ENCODE measurements at places on chromosomes 6 and 20.

GRCh38 chr20:47181056-47181862, 175.2 kb downstream of the ZMYND8 start:
- DNase-seq, result peak; percentile 82

DNA sequence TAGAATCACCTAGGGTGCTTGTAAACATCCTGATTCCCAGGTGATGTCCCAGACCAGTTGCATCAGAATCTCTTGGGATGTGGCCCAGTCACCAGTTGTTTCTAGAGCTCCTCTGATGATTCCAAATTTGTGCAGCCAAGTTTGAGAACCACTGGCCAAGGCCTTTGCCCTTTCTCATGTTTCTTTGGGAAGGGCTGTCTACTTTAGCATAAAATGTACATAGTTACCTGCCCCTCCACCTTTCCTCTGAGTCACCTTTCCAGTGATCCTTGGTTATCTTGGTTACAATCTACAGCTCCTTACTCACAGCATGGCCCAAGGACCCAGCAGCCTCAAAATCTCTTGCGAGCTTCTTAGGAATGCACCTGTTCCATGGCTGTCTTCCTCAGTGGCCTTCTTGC, 266.4 kb upstream of the PRND start:
- DNase-seq, result no peak

GRCh38 chr20:17857639-17858449, 110.8 kb downstream of the SNX5 start:
- no peak for DNase-seq

DNA sequence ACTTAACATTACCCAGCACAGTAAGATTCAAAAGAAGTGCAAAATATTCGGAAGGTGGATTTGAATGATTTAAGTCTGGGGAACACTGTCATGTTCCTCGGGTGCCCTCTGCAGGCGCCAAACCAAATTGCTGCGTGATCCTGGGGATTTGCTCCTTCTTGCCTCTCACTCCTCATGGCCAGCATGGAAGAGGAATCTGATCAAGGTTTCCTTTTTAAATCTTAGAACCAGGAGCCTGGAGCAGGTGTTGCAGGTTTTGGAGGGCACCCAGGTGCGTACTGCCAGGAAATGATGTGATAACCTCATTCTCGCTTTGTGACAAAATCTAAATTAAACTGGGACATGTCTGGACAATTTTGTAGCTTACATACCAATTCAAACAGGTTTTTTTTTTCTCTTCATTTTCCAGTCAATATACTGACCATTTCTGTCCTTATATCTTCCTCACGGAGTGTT, 8.1 kb upstream of the PFDN4 start:
- peak; percentile 70 for DNase-seq

DNA sequence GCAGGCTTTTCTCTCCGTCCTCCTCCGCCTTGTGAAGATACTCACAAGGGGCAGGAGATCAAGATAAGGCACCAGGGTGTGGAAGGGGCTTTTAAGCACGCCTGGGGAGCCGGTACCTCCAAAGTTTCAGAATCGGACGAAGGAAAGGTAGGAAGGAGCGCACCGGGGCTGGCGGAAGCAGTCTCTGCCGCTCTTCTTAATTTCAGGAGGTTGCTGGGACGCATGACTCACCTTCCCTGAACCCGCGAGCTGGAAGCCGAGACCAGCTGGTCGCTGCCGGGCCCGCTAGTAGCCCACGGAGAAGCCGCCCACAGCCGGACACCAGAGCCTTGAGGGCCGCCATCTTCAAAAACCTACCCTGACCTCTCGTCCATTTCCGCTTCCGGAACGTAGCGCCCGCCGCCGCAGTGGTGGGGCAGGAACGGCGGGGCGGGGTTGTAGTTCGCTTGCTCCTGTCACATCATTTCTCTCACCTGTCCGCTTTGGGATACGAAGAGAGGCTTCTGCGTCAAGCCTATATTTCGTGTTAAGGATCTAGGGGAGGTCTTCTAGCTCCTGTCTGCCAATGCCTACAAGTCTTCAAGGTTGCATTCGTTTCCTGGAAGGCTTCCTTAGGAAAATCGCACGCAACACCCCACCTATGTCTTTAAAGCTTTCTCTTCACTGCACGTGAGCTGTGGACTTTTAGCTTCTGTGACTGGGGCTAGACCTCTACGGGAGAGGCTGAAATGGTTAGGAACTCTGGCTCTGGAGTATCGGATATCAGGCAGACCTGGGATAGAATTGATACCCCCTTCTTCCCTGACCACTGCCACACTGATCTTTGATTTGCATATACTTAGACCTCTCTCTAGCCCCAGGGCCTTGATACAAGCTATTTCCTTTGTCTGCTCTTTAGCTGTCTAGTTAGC, at the start of gene MRPS18A:
MRPS18A (minus strand) TSS at position 355 of the 911 bp plus-strand sequence; CDS start at position 343, 12 bp downstream.
- peak; percentile 63 for DNase-seq

- DNase-seq, result no peak
These were observed 142.2 kb downstream of the WDR27 start for GRCh38 chr6:169559592-169559991.

GRCh38 chr20:4997222-4997621, 4.1 kb downstream of the SLC23A2 start:
- peak; percentile 59 for DNase-seq

- DNase-seq, result no peak
These were observed 955.9 kb upstream of the EYS start for GRCh38 chr6:66662721-66663507.
